ENCODE measurements at places on chromosomes 2 and 18.

DNA sequence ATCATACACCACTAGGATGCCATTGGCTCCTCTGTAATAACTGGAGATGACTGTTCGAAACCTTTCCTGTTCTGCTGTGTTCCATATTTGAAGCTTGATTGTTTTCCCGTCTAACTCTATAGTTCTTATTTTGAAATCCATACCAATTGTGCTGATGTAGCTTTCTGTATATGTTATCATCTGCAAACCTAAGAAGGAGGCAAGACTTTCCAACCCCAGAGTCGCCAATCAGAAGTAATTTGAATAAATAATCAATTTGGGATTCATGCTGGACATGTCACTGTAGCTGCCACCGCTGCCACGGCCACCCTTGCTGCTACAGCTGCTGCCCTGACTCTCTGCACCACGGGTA, 20.7 kb downstream of the STAT1 start:
- DNase-seq, result no peak

DNA sequence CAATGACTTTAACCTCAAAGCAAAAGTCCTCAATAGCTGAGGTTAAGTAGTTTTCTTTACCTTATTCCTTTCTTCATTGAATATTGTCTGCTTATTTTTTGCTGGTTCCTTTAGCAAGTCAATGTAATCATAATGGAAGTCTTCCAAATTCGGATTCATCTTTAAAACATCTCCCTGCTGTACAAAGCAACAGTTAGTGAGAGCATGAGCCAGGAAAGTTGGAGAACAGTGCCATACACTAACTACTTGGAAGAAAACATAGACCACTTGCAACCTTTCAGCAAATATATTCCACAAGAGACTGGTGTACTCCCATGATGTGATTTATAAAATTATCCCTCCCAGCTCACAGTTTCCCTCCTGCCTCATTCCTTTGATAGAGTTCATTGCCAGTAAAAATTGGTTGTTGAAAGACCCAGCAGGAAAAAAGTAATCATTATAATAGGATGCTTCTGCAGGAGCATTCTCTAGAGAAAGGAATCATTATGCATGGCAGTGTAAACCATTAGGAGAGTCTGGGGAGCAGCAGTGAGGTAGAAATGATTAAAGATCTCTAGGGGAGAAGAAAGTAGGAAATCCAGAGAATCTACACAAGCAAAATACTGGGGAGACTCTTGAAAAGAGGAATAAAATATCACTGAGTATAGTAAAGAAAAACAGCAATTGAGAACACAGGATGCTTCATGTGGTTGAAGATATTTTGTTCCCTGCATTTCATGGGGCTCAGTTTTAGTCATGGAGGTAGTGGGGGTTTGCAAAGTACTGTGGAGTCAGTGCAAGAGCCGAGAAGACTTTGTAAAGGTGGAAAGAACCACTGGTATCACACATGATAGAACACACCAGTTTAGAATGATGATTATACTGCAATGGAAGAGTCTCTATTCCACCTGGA, 38.6 kb upstream of the TTN start:
- no peak for DNase-seq

GRCh38 chr2:203191961-203192360, 46.9 kb upstream of the CYP20A1 start:
- DNase-seq, result no peak

DNA sequence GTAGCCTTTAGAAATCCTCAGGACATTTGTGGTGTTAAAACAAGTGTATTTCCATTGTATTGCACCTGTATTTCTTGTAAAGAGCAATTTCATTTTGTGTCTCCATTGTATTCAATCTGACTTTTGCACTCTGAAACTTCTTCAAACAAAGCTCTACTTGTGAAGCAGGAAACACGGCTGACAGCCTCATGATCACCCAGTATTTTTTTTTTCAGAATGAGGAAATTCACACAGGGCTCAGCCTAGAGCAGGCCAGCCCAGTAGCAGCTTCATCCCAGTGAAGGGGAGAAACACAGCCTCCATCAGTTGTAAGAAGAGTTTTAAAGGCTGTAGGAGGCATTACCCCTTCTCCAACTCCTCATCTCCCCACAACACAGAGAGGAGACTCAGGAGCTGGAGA, 175.9 kb upstream of the KLHL29 start:
- no peak for DNase-seq

DNA sequence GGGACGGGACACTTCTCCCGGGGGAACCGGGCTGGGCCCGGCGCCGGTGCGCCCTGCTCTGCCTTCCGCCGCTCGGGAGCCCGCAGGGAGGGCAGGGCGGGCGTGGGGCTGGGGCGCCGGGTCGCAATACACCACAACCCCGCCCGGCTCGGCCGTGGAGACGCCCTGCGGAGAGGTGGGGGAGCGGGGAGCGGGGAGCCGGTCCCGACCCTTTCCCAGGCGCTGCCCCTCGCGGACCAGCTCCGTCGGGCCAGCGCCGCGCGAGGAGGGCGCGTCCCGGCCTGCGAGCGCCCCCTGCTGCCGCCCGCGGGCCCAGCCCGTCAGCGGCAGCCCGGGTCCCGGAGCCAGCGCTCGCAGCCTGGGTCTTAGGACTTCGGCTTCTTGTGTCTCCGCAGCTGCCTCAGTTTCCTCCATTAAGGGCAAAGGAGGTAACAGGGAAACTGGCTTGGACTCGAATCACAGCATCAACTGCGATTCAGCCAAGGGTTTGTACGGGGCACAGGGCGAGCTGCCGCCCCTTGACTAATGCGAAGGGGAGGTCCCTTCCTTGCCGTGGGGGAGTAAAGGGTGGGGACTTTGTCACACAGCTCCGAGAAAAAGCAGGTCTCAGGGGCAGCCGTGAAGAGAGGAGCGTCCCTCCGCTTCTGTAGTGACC, 635 bp upstream of the ADRA2B start:
- peak; percentile 27 for DNase-seq

DNA sequence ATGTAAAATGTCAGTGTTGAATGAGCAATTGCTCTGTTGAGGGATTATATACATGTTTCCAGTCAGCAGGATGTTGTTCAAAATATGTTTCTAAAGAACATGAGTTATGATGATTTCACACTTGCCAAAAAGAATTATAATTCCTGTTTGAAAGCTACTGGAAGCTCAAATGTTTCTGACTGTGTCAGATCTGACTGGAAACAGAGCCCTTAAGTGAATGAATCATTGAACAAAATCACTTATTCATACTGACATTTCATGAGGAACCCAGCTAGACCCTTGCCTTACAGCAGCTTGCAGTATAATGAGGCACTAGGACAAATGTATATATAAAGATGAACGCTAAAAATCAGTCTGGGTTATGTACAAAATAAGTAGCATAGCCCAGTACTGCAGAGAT, 35.4 kb upstream of the ITGAV start:
- DNase-seq, result no peak
